ENCODE measurements at places on chromosomes 1 and 21. TPM values are rescaled to one million over a fixed set of nuclear protein-coding genes. Genes with fewer than 3 reads are reported as not detected.

GRCh38 chr1:146036241-146036964 is 14.9 kb upstream of the HJV start:
- no peak for DNase-seq

GRCh38 chr1:8461351-8462110 is 143.6 kb downstream of the SLC45A1 start:
- no peak for DNase-seq

GRCh38 chr1:78223417-78224215 is 177.8 kb downstream of the GIPC2 start:
- DNase-seq = no peak

DNA sequence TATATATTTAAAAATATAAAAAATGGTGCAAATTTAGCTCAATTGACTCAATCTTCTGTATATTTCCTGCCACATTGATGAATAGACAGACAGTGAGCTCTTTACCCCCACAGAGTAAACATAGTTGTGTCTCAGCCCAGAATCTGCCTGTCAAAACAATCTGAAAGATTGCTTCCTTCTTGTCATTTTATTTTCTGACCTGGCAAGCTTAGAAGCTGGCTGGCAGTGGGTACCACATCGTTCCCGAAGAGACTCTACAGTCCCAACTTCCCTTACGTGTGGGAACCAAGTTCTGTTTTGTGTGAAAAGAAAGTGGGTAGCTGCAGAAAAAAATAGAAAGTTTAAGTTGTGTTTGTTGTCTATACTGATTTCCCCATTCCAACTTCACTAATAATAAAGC is 629.3 kb upstream of the NEGR1 start:
- DNase-seq = no peak

DNA sequence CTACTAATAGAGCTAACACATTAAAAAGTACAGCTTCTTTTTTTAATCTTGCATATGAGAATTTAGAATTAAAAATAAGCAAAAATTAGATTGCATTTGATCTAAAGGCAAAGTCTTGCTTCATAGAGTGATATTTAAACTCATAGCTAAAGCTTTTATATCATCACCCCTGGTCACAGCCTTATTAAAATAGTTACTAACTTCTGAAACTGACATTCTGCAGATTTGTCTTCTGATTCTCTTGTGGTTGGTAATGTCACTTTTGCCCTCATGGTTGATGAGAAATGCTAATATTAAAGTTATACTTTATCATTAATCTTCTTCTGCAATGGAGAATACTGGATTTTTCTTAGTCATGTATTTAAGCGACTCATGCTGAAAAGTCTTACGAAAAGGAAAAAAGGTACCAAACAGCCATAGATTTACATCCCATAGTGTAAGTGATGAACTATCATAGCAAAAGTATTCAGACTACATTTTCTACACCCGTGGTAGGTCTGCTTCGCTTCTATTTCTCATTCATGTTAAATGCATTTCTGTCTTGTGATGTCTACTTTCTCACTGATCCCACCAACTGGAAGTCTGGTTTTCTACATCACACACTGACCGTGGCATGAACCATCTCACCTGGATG is 330.5 kb upstream of the B3GALT2 start:
- DNase-seq = no peak

DNA sequence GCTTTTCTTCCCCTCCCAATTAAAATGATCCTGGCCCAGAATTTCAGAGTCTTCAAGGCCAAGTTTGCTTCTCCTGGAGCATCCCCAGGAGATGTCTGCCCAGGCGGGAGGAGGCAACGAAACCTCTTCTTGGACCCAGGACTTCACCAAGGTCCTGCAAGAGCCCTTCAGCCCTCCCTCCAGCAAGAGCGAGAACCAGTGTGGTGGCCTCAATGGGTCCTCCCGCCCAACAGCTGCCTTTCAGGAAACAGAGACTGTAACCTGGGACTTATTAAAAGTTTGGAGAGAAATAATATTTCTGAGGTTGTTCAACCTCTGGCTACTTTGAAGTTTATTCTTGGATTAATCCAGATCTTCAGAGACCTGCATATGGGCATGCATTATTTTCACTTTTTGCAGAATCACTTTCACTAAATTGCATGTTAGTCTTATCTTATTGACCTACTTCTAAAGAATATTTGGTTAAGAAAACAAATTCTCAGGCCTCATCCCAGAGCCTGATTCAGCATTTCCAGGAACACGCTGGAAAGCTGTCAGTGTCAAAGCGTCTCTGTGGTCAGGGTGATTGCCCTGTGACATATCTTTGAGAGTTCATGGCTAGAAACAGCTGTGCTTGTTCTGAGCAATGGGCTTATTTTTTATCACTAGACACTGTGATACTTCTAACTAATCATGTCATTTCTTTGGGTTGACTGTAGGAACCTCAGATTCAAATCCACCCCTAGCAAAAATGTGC is 66.0 kb upstream of the CLDN14 start:
- DNase-seq = no peak

GRCh38 chr1:3695326-3696217 is 43.3 kb downstream of the TP73 start:
- no peak for DNase-seq

GRCh38 chr1:45348966-45349677 is 8.9 kb upstream of the MUTYH start:
- no peak for DNase-seq

GRCh38 chr1:93640656-93641440 is 40.8 kb downstream of the BCAR3 start:
- DNase-seq = no peak

DNA sequence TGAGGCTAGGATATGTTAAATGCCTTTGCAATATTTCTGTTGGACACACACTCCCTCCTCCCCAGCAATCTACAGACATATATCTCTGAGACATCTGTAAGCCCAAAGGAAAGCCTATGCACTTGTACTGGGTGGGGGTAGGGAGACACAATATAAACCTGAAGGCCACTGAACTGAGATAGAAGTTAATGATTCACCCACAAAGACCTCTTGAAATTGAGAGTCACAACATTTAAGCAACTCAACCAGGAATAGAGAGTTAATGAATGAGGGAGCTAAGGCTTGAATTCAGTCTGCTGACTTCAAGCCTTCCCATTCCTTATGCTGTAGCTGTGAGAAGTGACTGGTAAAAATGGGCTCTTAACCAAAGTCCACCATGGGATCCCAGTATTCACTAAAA is 5.0 kb downstream of the OR10J1 start:
- no peak for DNase-seq

- DNase-seq = no peak
Measured at GRCh38 chr1:229567109-229567868, 8.8 kb upstream of the ABCB10 start.

DNA sequence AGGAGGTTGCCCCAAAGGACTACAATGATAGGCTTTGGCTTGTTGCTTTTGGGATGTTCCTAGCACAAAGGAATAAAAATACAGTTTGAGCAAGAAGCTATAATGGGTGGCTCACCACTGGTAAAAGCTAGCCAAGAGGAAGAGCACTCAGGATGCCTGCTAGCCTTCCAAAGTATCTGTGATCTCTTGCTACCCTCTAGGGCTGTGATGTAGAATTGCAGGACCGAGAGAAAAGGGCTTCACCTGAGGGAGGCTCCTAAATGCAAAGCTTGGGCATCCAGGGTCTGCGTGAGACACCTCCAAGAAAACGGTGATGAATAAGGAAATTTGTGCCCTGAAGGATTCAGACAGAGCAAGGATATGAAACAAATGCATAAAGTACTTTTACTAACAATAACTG is 17.7 kb downstream of the IVL start:
- DNase-seq = no peak

DNA sequence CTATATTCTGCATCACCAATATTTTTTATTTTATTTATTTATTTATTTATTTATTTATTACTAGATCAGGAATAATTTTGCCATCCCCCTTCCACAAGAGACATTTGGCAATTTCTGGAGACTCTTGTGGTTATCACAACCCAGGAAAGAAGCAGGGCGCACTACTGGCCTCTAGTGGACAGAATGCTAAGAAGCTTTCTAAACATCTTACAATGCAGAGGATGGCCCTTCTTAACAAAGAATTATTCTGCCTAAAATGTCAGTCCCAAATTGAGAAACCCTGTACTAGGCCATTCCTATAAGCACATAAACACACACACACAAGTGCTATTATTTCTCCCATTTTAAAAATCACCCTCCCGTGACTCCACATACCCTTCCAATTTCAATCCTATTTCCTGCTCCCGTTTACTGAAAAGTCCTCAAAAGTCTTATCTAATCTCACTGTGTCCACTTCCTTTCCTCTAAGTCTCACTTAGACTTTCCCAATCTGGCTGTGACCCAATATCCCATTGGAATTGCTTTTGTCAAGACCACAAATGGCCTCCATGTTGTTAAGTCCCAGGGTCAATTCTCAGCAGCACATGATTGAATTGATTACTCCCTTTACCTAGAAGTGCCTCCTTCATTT is 43.7 kb upstream of the RNF11 start:
- peak; percentile 68 for DNase-seq

DNA sequence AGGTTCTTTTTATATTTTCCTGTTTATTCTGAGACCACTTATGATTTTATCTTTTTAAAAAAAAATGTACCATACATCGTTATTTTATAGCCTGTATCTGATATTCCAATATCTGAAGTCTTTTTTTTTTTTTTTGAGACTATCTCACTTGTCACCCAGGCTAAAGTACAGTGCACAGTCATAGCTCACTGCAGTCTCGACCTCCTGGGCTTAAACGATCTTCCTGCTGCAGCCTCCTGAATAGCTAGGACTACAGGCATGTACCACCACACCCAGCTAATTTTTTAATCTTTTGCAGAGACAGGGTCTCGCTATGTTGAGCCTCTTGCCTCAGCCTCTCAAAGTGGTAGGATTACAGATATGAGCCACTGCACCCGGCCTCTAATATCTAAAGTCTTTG is 25.1 kb downstream of the BCAR3 start:
- DNase-seq = no peak

DNA sequence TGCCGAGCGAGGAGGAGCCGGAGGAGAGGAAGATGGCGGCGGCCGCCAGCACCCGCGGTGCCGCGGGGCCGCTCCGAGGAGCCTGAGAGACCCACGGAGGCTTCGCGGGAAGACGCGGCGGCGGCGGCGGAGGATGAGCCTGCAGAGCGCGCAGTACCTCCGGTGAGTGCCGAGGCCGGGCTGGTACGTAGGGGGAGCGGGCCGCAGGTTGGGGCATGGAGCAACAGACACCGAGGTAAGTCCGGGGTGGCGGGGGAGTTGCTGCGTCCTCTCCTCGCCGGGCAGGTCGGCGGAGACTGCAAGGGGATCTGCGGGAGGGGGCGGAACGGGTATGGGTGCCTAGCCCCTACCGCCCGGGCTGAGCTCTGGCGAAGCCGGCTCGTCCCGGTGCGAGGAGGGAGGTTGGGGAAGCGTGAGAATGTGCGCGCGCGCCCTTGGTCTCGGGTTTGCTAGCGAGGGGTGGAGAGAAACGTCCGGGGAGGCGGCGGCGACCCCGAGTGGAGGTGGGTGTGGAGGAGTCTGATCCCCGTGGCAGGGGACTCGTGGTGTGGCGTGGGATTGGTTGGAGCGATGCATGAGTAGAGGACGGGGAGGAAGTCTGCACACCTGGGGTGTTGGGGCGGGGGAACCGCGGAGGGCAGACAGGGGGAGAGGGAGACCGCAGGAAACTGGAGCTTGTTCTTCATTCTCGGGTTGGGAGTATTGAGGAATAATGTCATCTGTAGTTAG is at the start of gene SMG7:
SMG7 (plus strand) TSS at position 12 of the 729 bp plus-strand sequence; CDS start at position 134, 122 bp downstream.
- DNase-seq = peak; percentile 24

GRCh38 chr1:61184040-61184713 is 101.8 kb downstream of the NFIA start:
- DNase-seq = peak; percentile 95

DNA sequence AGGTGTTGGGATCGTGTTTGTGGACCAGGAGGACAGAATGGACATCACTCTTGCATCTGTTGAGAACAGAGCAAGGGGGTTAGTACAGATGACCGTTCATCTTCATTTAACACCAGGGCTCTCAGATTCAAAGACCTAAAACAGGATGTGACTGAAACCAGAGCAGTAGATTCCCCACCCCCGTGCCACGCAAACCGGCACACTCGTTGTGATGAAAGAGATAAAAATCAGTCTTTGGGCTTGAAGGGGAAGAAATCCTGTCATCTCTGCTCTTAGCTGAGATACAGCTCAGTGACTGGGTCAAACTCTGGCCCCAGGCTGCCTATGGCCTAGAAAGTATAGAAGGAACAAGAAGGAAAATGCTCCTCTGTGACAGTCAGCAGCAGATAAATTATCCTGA is 146.2 kb upstream of the KRTAP19-8 start:
- DNase-seq = no peak

DNA sequence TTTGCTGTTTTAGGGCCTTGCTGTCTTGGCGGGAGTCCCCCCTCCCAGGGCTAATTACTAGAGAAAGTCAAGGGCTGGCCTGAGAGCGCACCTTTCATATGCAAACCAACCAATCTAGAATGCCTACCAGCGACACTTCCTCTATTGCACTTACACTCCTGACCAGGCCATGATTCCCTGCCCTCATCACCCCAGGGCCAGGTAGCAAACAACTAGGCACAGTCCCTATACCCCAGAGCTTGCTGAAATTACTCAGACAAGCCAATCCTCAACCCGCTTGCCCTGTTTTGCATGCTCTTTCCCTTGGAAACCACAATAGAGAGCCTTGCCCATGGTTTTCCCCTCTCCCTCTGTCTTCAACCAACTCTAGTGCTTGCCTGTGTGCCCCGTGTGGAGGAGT is 70.3 kb downstream of the URB2 start:
- no peak for DNase-seq

DNA sequence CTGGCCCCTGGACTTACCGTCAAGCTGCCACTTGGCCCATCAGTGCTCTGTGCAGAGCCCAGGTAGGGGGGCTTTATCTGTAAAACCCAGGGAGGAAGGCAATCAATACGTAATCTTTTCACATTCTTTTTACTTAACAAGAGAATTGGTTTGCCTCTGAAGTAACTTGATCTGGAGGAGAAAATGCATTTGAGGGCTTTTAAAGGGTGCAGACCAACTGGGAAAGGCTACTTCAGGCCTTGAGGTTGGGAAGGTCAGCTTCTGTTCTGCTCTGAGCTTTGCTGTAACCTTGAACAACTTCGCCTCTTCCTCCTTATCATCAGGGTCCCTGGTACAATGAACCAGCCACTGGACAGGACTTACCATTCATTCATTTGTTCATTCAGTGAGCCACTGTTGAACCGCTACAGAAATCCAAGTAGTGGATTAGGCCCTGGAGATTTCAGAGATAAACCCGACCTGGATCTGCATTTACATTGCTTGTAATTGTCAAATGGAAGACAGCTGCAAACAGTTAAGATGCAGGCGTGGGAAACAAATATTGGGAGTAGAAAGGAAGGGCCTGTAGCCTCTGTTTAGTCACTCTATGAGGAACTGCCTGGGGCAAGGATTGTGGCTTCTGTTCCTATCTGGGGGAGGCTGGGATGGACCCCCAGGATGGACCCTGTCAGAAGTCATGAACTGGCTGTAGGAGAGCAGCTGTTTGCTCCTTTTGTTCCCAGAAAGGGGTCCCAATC is 90.9 kb downstream of the MAN1C1 start:
- DNase-seq = peak; percentile 45

Gene UTS2
- total RNA-seq = 0.30 TPM

Gene LCE6A
- total RNA-seq = 4.4 TPM

Gene LDLRAP1
- 6.8 TPM for total RNA-seq

Gene TRPM2
- 1.8 TPM for total RNA-seq

Gene SPRR1A
- total RNA-seq = 6.1 TPM

Gene CHIA
- total RNA-seq = 0.20 TPM

Gene C1orf116
- 6.4 TPM for total RNA-seq

Gene ACP6
- 4.3 TPM for total RNA-seq
